ENCODE measurements at places on chromosomes 11 and 22. TPM values are rescaled to one million over a fixed set of nuclear protein-coding genes. Genes with fewer than 3 reads are reported as not detected.

- no peaks in the 10 kb centered on the region for H3K27me3 ChIP-seq
- no peaks in the 10 kb centered on the region for H3K36me3 ChIP-seq
- no peak overlapping the region for H3K4me3 ChIP-seq
- no peaks in the 10 kb centered on the region for H3K4me1 ChIP-seq
Measured at GRCh38 chr11:10443152-10443551, 11.9 kb upstream of the AMPD3 start.

DNA sequence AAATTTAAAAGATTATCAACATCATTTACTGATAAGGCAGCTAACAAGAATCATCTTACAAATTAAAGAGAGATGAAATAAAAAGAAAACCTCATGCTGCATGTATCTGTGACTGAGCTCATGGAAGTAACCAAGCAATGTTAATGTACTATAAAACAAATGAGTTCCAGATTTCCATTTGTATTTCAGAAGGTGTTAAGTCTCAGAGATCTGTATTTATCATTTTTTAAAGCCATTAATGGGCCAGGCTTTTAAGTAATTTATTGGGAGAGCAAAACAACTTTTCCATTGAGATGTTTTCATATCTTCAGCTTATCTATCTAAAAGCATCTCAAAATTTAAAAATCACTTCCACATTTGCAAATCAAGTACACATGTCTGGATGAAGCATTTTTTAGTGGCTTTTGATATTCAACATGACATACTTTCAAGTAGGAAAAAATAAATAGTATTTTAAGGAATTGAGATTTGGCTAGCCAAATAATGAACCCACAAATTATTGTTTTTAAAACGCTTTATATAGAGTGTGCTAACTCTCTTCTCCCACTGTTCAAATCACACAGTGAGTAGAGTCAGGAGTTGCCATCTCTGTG is 17.9 kb upstream of the BBOX1 start:
- H3K27ac ChIP-seq = no peak overlapping the region
- H3K36me3 ChIP-seq = no peaks in the 10 kb centered on the region
- DNase-seq = no peak
- H3K4me3 ChIP-seq = no peak overlapping the region

DNA sequence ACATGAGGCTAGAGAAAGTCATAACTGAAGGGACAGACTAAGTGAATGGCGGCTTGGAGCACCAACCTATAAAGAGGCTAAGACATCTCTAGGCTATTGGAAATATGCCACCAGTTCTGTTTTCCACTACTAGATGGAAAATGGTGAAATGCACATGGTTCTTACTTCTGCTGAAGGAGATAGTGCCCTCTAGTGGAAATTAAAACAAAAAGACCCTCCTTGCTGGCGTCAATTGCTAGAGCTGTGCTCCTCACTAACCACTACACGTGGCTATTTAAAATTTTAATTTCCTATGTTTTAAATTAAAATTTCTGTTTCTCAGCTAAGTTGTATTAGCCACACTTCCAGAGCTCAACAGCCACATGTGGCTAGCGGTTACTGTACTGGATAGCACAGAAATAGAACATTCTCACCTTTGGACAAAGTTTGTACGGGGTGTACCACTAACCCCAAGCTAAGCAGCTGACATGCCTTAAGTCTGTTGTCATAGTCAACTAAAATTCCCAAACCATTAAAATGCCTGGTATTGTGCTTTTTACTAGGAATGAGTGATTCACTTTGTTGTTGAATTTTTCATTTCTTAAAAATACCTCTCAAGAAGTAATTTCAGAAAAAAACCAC is 34.1 kb upstream of the CALCA start:
- no peaks in the 10 kb centered on the region for H3K27me3 ChIP-seq
- H3K4me1 ChIP-seq = no peaks in the 10 kb centered on the region
- DNase-seq = peak; percentile 52
- no peaks in the 10 kb centered on the region for H3K36me3 ChIP-seq
- no peak overlapping the region for H3K4me3 ChIP-seq

GRCh38 chr22:41951898-41952474 is at the start of gene SMIM45:
SMIM45 (plus strand) TSS chr22:41952150.
- H3K27me3 ChIP-seq = no peaks in the 10 kb centered on the region
- no peaks in the 10 kb centered on the region for H3K36me3 ChIP-seq
- no peaks in the 10 kb centered on the region for H3K4me1 ChIP-seq

- peaks cover 14% of the 10 kb centered on the region for H3K4me1 ChIP-seq
- H3K27me3 ChIP-seq = no peaks in the 10 kb centered on the region
- H3K4me3 ChIP-seq = peak overlapping the region; percentile 12
- H3K27ac ChIP-seq = peak overlapping the region; percentile 34
Measured at GRCh38 chr11:121634889-121635288, 182.1 kb upstream of the SORL1-AS1 start.

GRCh38 chr11:121761186-121761585 is 308.4 kb upstream of the SORL1-AS1 start:
- no peak overlapping the region for H3K4me3 ChIP-seq
- no peaks in the 10 kb centered on the region for H3K27me3 ChIP-seq
- H3K27ac ChIP-seq = no peak overlapping the region
- H3K4me1 ChIP-seq = no peaks in the 10 kb centered on the region
- no peak for DNase-seq
- no peaks in the 10 kb centered on the region for H3K36me3 ChIP-seq

- no peaks in the 10 kb centered on the region for H3K27me3 ChIP-seq
- no peaks in the 10 kb centered on the region for H3K4me1 ChIP-seq
- DNase-seq = no peak
- no peak overlapping the region for H3K27ac ChIP-seq
- no peak overlapping the region for H3K4me3 ChIP-seq
Measured at GRCh38 chr11:15236559-15236958, 121.8 kb downstream of the INSC start.

DNA sequence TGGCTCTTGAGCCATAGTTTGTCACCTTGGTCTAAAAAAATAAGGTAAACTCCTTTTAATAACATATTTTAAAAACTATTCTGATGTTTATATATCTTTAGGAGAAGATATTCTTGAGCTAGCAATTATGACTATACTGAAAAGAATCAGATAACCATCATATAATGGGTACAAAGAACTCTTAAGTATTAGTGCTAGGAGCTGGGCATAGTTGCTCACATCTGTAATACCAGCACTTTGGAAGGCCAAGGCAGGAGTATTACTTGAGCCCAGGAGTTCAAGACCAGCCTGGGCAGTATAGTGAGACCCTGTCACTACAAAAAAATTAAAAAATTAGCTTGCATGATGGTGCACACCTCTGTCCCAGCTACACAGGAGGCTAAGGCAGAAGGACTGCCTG is 54.0 kb upstream of the B3GNT6 start:
- DNase-seq = no peak
- no peaks in the 10 kb centered on the region for H3K36me3 ChIP-seq
- no peaks in the 10 kb centered on the region for H3K4me1 ChIP-seq
- no peak overlapping the region for H3K27ac ChIP-seq
- H3K4me3 ChIP-seq = no peak overlapping the region
- H3K27me3 ChIP-seq = no peaks in the 10 kb centered on the region

- H3K27ac ChIP-seq = no peak overlapping the region
- no peaks in the 10 kb centered on the region for H3K27me3 ChIP-seq
- DNase-seq = no peak
- H3K4me1 ChIP-seq = no peaks in the 10 kb centered on the region
Measured at GRCh38 chr11:133172349-133172748, 360.0 kb downstream of the OPCML start.

DNA sequence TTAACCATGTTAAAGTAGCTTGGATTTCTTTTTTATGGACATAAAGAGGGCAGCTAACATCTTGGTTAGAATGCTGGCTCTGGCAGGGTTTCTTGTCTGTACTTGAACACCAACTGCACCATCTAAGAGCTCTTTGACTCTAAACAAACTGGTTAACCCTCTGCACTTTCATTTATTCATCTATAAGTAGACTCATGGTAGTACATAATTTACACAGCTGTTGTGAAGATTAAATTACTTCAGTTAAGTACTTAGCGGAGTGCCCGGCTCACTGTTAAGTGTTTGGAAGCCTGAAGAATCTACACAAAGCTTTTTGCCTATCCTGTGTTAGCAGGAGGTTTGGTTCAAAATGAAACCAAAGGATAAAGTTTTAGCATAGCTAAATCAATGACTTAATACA is 846.2 kb upstream of the API5 start:
- DNase-seq = no peak
- no peak overlapping the region for H3K27ac ChIP-seq
- H3K4me1 ChIP-seq = no peaks in the 10 kb centered on the region
- no peak overlapping the region for H3K4me3 ChIP-seq
- no peaks in the 10 kb centered on the region for H3K36me3 ChIP-seq
- no peaks in the 10 kb centered on the region for H3K27me3 ChIP-seq

GRCh38 chr11:94885133-94885532 is 88.2 kb downstream of the CWC15 start:
- no peaks in the 10 kb centered on the region for H3K4me1 ChIP-seq
- H3K27ac ChIP-seq = no peak overlapping the region
- no peak for DNase-seq
- H3K4me3 ChIP-seq = no peak overlapping the region

GRCh38 chr11:70367071-70367470 is 31.3 kb upstream of the CTTN start:
- H3K4me3 ChIP-seq = no peak overlapping the region
- DNase-seq = peak; percentile 50
- H3K4me1 ChIP-seq = no peaks in the 10 kb centered on the region
- H3K27me3 ChIP-seq = no peaks in the 10 kb centered on the region
- no peak overlapping the region for H3K27ac ChIP-seq
- peaks cover 4% of the 10 kb centered on the region for H3K36me3 ChIP-seq

GRCh38 chr11:130513132-130513531 is 64.7 kb downstream of the ADAMTS15 start:
- no peaks in the 10 kb centered on the region for H3K27me3 ChIP-seq
- no peak overlapping the region for H3K27ac ChIP-seq
- H3K4me3 ChIP-seq = no peak overlapping the region
- DNase-seq = peak; percentile 67
- no peaks in the 10 kb centered on the region for H3K36me3 ChIP-seq

GRCh38 chr11:113392236-113392921 is 4.8 kb downstream of the ANKK1 start:
- H3K36me3 ChIP-seq = no peaks in the 10 kb centered on the region
- H3K4me1 ChIP-seq = no peaks in the 10 kb centered on the region
- peaks cover 12% of the 10 kb centered on the region for H3K27me3 ChIP-seq

DNA sequence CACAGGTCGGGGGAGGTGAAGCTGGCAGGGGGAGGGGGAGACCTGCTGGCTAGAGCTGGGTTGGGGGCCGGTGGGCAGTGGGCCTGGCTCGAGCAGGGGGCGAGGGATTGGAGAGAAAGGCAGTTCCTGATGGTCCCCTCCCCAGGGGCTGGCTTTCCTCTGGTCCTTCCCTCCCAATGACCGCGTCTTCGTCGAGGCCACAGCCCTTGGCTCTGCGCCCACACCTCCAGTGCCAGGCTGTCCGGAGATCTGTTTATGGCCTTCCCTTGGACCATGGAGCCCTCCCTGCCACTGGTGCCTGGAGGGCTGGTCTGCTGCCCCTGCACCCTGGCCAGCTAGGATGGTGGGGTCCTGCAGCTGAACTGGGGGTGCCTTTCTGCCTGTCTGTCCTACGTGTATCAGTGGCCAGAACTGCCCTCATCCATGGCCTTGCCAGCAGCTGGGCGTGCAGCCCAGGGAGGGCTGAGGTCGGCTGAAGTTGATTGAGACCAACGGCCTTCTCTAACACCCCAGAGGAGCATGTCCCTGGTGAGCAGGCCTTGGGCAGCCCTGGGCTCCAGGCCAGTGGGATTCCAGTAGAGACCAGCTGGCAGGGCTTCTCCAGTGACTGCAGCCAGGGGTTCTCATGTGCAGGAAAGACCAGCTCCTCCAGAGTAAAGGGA is 12.3 kb downstream of the TANGO2 start:
- H3K4me1 ChIP-seq = no peaks in the 10 kb centered on the region
- H3K27ac ChIP-seq = no peak overlapping the region
- H3K36me3 ChIP-seq = peaks cover 2% of the 10 kb centered on the region
- H3K4me3 ChIP-seq = no peak overlapping the region

DNA sequence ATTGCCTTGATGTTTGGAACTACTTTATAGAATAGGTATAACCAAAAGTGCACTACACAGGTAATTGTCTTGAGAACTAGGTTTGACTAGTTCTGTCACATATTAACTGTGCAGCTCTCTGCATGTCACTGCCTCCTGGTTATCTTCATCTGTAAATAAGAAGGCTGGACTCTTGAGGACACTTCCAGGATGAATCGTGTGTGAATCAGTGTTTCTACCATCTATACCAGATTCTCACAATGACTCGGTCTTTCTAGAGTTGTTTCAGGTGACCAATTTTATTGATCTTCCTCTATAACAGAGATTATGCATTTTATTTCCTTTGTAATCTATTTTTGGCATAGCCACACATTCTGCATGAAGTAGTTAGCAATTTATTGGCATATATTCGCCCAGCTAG is 1181.0 kb upstream of the TENM4 start:
- no peak overlapping the region for H3K27ac ChIP-seq
- no peak for DNase-seq
- H3K27me3 ChIP-seq = no peaks in the 10 kb centered on the region
- no peak overlapping the region for H3K4me3 ChIP-seq

DNA sequence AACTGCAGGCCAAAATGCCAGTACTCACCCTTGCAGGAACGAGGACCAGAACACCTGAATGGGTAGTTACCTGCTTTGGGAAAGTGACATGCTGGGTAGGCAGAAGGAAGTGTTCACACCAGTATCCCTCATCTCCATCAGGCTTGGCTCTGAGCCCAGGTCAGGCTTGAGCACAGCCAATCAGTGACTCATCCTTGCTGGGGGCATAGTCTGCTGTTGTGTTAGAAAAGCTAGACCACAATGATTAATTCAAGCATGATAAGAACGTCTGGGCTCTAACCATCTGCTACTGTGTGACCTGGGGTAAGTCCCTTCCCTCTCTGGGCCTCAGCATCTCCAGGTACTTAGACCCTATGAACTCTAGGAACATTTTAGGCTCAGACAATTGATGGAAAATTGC is 450.4 kb downstream of the MIAT start:
- peak; percentile 54 for DNase-seq
- peaks cover 20% of the 10 kb centered on the region for H3K4me1 ChIP-seq
- no peak overlapping the region for H3K4me3 ChIP-seq

The FGF19 gene
- polyA plus RNA-seq = not detected

The LRP5 gene
- polyA plus RNA-seq = 3.8 TPM

The NLRP14 gene
- 0.07 TPM for polyA plus RNA-seq

The AGBL2 gene
- polyA plus RNA-seq = 0.75 TPM

The OR52B4 gene
- polyA plus RNA-seq = not detected

The MMP12 gene
- polyA plus RNA-seq = 0.27 TPM

The WBP2NL gene
- polyA plus RNA-seq = 0.10 TPM

The POU2AF1 gene
- polyA plus RNA-seq = not detected

The NCAM1 gene
- polyA plus RNA-seq = 0.17 TPM

Data from fibroblast of lung (primary cell).